ENCODE measurements at places on chromosomes 7 and 10.

- H3K27ac ChIP-seq, result no peak overlapping the region
- H3K4me3 ChIP-seq, result no peak overlapping the region
- no peaks in the 10 kb centered on the region for H3K36me3 ChIP-seq
- no peaks in the 10 kb centered on the region for H3K27me3 ChIP-seq
- no peak for DNase-seq
Measured at GRCh38 chr10:35386594-35387174, 50.4 kb downstream of the CCNY start.

GRCh38 chr10:13632884-13633440 lies 46.2 kb downstream of the PRPF18 start:
- peaks cover under 1% of the 10 kb centered on the region for H3K36me3 ChIP-seq
- H3K27ac ChIP-seq, result no peak overlapping the region
- DNase-seq, result no peak

- DNase-seq, result no peak
- H3K4me3 ChIP-seq, result no peak overlapping the region
- no peaks in the 10 kb centered on the region for H3K27me3 ChIP-seq
- H3K4me1 ChIP-seq, result no peaks in the 10 kb centered on the region
- no peak overlapping the region for H3K27ac ChIP-seq
Measured at GRCh38 chr7:128876978-128877755, 14.5 kb downstream of the ATP6V1F start.

- no peaks in the 10 kb centered on the region for H3K27me3 ChIP-seq
- no peak for DNase-seq
- H3K36me3 ChIP-seq, result no peaks in the 10 kb centered on the region
- H3K27ac ChIP-seq, result no peak overlapping the region
- H3K4me1 ChIP-seq, result no peaks in the 10 kb centered on the region
Measured at GRCh38 chr7:25578991-25579777, 350.9 kb upstream of the NPVF start.

DNA sequence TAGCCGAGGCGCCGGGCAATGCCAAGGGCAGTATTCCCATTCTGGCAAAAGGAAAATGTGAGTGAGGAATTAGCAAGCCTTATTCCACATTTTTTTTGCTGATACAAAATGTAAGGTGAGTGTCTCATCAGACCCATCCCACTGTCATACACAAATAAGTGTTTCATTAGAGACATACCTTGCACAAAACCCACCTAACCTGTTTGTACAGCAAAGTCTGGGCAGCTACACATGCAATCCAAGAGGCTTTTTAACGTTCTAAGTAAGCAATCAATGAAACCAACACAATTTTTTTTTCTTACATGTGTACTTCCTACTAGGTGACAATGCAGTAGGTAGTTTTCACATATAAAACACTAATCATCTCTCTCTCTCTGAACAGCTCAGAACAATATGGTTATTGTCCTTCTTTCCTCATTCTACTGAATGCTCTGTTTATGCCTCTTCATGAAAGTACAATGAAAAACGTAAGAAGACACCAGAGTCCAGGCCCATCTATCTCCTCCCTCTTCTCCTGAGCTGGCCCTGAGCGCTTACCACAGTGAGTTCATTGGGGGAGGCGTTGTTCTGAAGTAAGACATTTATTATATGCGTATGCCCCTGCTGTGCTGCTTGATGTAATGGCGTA lies 217.2 kb downstream of the ANK3 start:
- H3K36me3 ChIP-seq, result peaks cover 2% of the 10 kb centered on the region
- H3K27me3 ChIP-seq, result no peaks in the 10 kb centered on the region
- H3K4me3 ChIP-seq, result no peak overlapping the region
- H3K27ac ChIP-seq, result no peak overlapping the region
- DNase-seq, result no peak
- no peaks in the 10 kb centered on the region for H3K4me1 ChIP-seq

DNA sequence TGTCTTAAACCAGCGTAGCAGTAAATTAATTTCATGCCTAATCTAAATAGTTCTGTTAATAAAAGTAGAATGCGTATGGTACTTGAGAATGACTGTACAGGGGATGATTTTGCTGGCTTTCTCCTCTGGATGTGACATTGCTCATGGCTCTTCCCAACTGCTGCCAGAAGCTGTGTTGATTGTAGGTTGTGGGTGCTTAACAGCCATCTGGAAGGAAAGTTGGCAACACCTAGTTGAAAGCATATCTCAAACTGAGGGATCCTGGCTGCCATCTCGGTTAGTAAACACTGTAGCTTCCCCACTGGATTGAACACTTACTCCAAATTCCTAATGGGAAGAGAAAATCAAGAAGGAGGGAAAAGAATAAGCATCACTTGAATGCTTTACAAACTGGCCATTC lies 130.9 kb downstream of the NXPH1 start:
- H3K27ac ChIP-seq, result no peak overlapping the region
- H3K27me3 ChIP-seq, result no peaks in the 10 kb centered on the region
- no peaks in the 10 kb centered on the region for H3K36me3 ChIP-seq
- H3K4me3 ChIP-seq, result no peak overlapping the region

DNA sequence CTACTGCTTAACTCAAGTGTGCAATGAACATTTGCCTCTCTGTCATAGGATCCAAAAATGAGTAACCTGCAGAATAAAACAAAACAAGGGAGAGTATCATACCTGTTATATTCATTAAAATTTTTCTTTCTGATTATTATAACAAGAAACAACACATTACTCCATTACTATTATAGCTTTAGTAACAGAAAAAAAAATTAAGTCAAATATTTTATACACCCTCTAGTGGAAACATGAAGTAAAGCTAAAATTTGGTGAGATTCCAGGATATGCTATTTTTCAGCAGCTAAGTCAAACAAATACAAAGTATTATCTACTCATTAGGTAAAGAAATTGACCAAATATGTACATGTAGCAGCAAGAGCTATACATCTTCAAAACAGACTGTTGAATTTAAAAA lies 56.3 kb downstream of the PDZD8 start:
- DNase-seq, result no peak
- no peak overlapping the region for H3K27ac ChIP-seq

DNA sequence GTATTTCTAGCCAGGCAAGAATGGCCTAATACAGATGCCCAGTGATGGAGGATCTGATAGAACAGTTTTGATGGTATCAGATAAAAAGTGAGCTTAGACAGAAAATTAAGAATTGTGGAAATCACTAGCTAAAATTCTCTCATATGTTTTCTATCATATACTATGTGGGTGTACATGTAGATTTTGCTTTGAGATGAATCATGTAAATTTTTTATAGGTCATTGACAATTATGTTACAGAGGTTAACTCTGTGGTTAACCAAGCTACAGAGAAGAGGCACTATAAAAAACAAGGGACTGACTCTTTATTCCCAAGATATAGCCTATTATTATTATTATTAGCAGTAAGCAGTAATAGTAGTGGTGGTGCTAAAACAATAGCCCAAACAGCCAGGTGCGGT lies 156.5 kb downstream of the ITGA8 start:
- H3K36me3 ChIP-seq, result no peaks in the 10 kb centered on the region
- DNase-seq, result no peak
- H3K27ac ChIP-seq, result no peak overlapping the region

DNA sequence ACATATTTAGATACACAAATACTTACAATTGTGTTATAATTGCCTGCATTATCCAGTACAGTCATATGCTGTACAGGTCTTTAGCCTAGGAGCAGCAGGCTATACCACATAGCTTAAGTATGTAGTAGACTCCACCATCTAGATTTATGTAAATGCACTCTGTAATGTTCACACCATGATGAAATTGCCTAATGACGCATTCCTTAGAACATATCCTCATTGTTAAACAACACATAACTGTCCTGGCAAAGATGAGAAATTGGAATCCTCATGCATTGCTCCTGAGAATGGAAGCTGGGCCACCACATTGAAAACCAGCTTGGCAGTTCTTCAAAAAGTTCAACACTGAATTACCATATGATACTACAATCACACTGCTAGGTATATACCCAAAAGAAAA lies 1002.8 kb upstream of the CELF2 start:
- H3K4me1 ChIP-seq, result no peaks in the 10 kb centered on the region
- H3K27me3 ChIP-seq, result no peaks in the 10 kb centered on the region
- DNase-seq, result no peak
- H3K4me3 ChIP-seq, result no peak overlapping the region

Data from astrocyte (in vitro differentiated cells and primary cell).